ENCODE measurements at places on chromosomes 5 and 9. TPM values are rescaled to one million over a fixed set of nuclear protein-coding genes. Genes with fewer than 3 reads are reported as not detected.

- H3K36me3 ChIP-seq, result peaks cover 69% of the 10 kb centered on the region
- H3K27me3 ChIP-seq, result no peaks in the 10 kb centered on the region
- H3K4me1 ChIP-seq, result no peaks in the 10 kb centered on the region
- DNase-seq, result no peak
- H3K4me3 ChIP-seq, result no peak overlapping the region
- no peak overlapping the region for H3K27ac ChIP-seq
These were observed 33.9 kb downstream of the GOLGA1 start for GRCh38 chr9:124906966-124907365.

TXNDC8 gene
- polyA plus RNA-seq, result not detected

DNA sequence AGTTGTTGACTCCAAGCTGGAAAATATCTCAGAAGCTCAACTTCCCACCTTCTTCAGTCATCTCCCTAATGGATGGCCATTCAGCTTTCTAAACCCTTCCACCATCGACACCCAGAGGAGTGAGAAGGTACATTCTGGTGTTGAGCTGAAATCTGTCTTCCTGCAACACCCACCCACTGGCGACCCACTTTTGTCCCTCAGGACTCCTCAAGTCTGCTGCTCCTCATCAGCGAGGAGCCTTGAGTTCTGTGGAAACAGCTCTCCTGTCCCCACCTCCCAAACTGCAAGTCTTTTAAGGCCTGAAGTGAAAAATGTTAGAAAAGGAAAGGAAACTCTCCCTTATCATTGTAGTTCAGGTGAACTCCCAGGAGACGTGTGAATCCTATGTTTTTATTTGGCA is 111.5 kb upstream of the HAND1 start:
- DNase-seq, result no peak
- H3K27me3 ChIP-seq, result no peaks in the 10 kb centered on the region
- H3K4me1 ChIP-seq, result no peaks in the 10 kb centered on the region
- no peak overlapping the region for H3K27ac ChIP-seq
- H3K4me3 ChIP-seq, result no peak overlapping the region

DNA sequence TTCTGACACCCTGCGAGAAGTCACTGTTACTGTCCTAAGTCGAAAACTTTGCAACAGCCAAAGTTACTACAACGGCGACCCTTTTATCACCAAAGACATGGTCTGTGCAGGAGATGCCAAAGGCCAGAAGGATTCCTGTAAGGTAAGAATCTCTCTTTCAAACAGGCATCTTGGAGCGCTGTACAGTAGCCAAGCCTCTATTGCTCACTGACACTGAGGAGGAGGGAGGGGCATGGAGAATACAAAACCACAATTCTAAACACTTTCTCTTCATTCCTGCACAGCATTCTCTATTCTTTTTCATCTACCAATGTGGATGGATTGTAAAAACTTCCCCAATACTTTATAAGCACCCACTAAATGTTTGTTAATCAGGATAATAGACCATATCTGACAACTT is 7.4 kb downstream of the GZMK start:
- no peak for DNase-seq
- no peak overlapping the region for H3K27ac ChIP-seq
- no peaks in the 10 kb centered on the region for H3K27me3 ChIP-seq
- H3K4me3 ChIP-seq, result no peak overlapping the region

GRCh38 chr5:118224546-118224945 is 763.8 kb downstream of the DTWD2 start:
- H3K36me3 ChIP-seq, result no peaks in the 10 kb centered on the region
- H3K27me3 ChIP-seq, result no peaks in the 10 kb centered on the region
- DNase-seq, result no peak
- no peak overlapping the region for H3K27ac ChIP-seq
- no peaks in the 10 kb centered on the region for H3K4me1 ChIP-seq

DNA sequence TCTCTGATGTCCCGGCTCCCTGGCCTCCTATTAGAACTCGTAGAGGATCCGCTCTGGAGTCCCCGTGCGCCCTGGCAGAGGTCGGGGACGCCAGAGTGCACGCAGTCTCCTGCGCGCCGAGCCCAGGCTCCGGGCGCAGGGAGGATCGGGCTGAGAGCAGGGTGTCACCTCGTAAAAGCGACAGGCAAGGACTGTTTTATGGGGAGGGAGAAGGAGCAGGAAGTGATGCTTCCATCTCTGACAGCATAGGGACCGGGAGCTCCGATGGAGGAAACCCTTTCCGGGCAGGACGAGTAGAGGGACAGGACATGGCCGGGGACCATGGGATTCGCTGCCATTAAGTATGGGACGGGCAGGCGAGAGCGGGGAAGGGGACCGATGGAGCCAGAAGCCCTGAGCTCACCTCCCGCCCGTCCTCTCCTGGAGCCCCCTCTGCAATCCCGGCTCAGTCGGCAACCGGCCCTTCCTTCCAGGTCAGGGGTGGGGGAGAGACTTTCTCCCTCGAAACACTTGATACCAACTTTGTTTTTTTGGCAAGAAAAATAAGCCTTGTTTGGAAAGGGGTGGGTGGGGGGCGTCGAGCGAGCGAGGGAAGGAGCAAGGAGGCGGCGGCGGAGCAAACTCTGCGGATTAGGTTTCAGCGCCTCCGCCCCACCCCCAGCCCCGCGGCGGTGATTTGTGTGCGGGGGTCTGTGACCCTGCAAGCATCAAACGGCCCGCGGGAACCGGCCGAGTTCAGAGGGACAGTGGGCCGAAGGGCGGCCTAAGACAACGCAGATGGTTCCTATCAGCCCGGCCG is 12.6 kb downstream of the LMX1B start:
- H3K27ac ChIP-seq, result no peak overlapping the region
- peaks cover 83% of the 10 kb centered on the region for H3K27me3 ChIP-seq
- peaks cover 4% of the 10 kb centered on the region for H3K4me1 ChIP-seq

- no peak for DNase-seq
- no peaks in the 10 kb centered on the region for H3K4me1 ChIP-seq
- no peak overlapping the region for H3K4me3 ChIP-seq
- no peaks in the 10 kb centered on the region for H3K36me3 ChIP-seq
- H3K27me3 ChIP-seq, result no peaks in the 10 kb centered on the region
These were observed 40.0 kb upstream of the SMC5 start for GRCh38 chr9:70218767-70219166.

DNA sequence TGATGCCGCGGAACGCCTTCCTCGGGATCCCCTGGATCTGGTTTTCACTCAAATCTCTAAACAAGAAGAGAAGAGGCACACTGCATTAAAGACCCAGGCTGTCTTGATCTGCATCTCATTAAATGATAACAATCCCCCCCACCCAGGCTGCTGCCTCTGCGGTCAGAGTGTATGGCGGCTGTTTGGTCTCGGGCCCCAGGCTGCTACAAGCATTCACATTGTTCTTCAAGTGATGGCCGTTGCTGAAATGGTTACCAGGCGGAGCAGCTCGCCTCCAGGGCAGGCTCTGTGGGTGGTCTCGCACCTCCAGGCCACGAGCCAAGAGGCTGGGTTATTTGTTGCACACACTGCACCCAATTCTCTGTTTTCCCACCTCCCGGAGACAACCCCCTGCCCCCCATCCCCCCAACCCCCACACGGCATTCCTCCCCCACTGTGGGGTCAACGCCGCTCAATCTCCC is 304.1 kb upstream of the PANK3 start:
- H3K27ac ChIP-seq, result no peak overlapping the region
- no peak overlapping the region for H3K4me3 ChIP-seq
- no peak for DNase-seq
- H3K27me3 ChIP-seq, result no peaks in the 10 kb centered on the region
- H3K4me1 ChIP-seq, result no peaks in the 10 kb centered on the region
- no peaks in the 10 kb centered on the region for H3K36me3 ChIP-seq

DNA sequence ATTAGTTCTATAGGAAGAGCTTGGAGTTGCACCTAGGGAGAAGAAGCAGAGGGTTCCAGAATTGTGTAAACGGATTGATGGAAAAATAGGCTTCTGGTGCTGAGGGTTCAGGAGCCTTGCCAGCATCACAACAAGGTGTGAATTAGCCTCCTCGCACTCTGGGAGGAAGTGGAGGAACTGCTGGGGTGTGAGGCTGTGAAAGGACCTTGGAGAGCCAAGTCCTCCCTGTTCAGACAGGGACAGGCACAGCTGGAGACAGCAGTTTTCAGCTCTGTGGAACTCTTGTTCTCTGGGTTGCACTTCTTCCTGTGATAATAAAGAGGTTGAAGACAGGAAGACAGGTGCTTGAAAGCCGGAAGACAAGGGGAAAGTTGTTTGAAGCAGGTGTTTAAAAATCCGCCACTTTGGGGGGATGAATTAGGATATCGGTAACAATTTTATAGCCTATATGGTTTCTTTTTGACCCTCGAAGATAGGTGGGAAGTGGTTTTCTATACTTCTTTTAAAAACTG is 22.6 kb downstream of the DAPK1 start:
- peaks cover 28% of the 10 kb centered on the region for H3K36me3 ChIP-seq
- no peaks in the 10 kb centered on the region for H3K27me3 ChIP-seq
- no peak overlapping the region for H3K4me3 ChIP-seq
- H3K27ac ChIP-seq, result no peak overlapping the region
- peaks cover 51% of the 10 kb centered on the region for H3K4me1 ChIP-seq
- DNase-seq, result no peak

DNA sequence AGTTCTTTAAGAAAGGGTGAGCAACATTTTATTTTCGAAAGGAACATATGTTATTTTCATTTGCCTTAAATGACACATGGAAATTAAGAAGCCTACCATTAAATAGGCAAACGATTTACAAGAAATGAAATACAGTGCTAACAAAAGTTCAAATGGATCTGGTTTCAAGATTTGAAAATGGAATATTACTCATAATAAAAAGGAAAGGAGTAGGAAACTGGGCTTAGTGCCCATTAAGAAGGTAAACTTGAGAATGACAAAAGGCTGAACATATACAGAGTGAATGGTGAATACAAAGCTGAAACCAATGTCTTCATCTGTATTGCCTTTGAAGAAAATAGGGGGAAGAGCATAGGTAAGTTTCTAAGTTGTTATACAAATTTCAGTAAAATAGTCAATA is 974.2 kb upstream of the C9orf72 start:
- H3K27ac ChIP-seq, result no peak overlapping the region
- no peaks in the 10 kb centered on the region for H3K36me3 ChIP-seq
- H3K27me3 ChIP-seq, result no peaks in the 10 kb centered on the region
- H3K4me1 ChIP-seq, result no peaks in the 10 kb centered on the region
- no peak overlapping the region for H3K4me3 ChIP-seq
- DNase-seq, result no peak

MYMK gene
- not detected for polyA plus RNA-seq

LAMC3 gene
- polyA plus RNA-seq, result 0.03 TPM

- peak overlapping the region; percentile 86 for H3K27ac ChIP-seq
- peaks cover 42% of the 10 kb centered on the region for H3K4me1 ChIP-seq
- H3K36me3 ChIP-seq, result no peaks in the 10 kb centered on the region
- H3K27me3 ChIP-seq, result no peaks in the 10 kb centered on the region
These were observed 1682.4 kb downstream of the MAT2B start for GRCh38 chr5:165187815-165188214.

C9orf153 gene
- not detected for polyA plus RNA-seq

DNA sequence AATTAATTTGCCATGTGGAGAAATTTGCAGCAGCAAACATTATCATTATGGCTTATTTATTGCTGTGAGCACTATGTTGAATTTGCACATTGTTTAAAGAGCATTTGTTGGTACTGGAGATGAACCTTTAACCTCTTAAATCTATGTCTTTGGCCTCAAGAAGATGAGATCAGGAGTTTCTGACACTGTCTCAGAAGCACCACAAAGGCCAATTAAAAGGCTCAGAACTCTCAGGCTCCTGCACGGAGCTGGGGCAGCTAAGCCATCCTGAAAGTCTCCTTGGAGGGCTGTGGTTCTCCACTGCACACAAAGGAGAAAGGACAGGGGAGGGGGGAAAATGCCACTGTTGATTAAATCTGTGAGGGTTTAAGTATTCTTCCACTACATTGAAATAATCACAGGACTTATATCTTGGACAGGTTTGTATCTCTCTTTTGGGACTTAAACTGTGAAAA is 33.1 kb downstream of the ZNF366 start:
- no peaks in the 10 kb centered on the region for H3K36me3 ChIP-seq
- no peak overlapping the region for H3K27ac ChIP-seq
- no peak for DNase-seq
- no peak overlapping the region for H3K4me3 ChIP-seq
- H3K27me3 ChIP-seq, result no peaks in the 10 kb centered on the region

DNA sequence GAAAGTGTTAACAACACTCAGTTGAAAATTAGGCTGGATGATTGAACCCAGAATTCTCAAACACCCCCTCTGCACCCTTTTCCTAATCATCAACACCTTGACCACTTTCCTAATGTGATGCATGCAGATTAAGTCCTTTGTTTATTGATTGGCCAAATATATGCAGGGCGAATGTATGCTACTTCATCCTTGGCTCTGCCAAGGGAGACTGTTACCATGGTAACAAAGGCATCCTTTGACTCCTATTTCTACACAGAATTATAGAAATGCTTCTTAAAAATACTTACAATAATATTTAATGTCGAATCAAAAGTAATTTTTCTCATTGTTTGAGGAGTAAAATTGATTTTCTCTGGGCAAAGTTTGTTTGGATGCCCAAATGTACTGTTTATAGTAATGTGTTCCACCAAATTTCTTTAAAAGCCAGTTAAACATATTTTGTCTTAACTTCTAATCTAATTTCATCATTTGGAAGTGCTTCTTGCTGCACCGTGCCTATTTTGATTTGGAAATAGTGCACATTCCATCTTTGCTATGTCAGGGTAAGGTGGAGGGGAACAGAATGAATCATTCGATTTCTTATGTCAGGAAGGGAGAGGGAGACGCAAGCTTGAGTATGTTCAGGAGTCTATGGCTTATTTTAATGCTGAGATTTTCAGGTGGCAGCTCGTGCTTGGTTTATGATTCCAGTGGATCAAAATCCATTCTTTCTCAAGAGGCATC is 1384.3 kb upstream of the WWC1 start:
- DNase-seq, result no peak
- H3K4me1 ChIP-seq, result no peaks in the 10 kb centered on the region
- no peaks in the 10 kb centered on the region for H3K36me3 ChIP-seq
- no peaks in the 10 kb centered on the region for H3K27me3 ChIP-seq

- no peaks in the 10 kb centered on the region for H3K27me3 ChIP-seq
- H3K36me3 ChIP-seq, result no peaks in the 10 kb centered on the region
- no peak overlapping the region for H3K4me3 ChIP-seq
- no peak overlapping the region for H3K27ac ChIP-seq
These were observed 24.0 kb downstream of the OR1J1 start for GRCh38 chr9:122453677-122454135.

- no peaks in the 10 kb centered on the region for H3K36me3 ChIP-seq
- no peak for DNase-seq
- H3K4me3 ChIP-seq, result no peak overlapping the region
- H3K4me1 ChIP-seq, result no peaks in the 10 kb centered on the region
- H3K27ac ChIP-seq, result no peak overlapping the region
These were observed 331.3 kb downstream of the NSG2 start for GRCh38 chr5:174376726-174377373.

RELL2 gene
- 17.3 TPM for polyA plus RNA-seq

DNA sequence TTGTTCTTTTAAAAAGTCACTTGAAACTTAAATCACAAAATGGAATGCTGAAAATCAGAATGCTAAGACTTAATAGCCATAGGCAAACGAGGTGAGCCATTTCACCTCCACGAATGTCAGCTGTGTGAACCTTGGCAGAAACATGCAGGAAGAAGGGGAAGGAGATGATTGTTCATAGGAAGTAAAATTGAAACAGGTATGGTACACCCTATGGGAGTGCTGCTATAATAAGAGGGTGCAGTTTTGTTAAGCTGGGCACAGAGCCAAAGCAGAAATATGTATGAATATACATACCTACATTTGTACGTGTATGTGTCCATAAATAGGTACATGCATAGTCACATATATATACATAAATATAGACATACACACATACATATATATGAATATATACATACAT is 51.0 kb upstream of the SPINK5 start:
- H3K27me3 ChIP-seq, result no peaks in the 10 kb centered on the region
- DNase-seq, result no peak
- H3K27ac ChIP-seq, result no peak overlapping the region
- no peaks in the 10 kb centered on the region for H3K36me3 ChIP-seq
- no peak overlapping the region for H3K4me3 ChIP-seq
- peaks cover 8% of the 10 kb centered on the region for H3K4me1 ChIP-seq
